ENCODE measurements at places on chromosomes 16 and 17.

- no peak for DNase-seq
These were observed 29.4 kb downstream of the ADAM11 start for GRCh38 chr17:44788139-44788538.

DNA sequence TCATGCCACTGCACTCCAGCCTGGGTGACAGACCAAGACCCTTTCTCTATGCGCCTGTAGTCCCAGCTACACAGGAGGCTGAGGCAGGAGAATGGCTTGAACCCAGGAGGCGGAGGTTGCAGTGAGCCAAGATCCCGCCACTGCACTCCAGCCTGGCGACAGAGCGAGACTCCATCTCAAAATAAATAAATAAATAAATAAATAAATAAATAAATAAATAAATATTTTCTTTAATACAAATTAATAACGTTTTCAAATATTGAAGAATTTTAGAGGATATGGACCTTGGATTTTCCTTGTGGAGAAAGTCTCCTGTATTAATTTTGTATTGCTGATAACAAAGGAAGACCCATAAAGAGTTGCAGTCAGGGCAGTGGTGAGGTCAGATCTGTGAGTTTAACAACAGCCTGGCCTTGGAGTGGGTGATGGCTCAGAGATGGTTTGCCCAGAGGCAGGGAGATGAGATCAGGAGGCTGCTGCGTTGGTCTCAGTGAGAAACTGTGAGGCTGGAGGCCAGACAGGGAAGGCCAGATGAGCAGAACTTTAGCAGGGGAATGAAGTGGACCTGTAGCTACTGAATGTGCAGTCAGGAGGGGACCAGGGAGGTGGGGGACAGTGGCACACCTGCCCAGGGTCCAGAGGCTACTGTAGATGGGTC is 4.4 kb upstream of the ASGR1 start:
- no peak for DNase-seq

GRCh38 chr17:2814481-2815341 is 18.5 kb downstream of the RAP1GAP2 start:
- DNase-seq: no peak

DNA sequence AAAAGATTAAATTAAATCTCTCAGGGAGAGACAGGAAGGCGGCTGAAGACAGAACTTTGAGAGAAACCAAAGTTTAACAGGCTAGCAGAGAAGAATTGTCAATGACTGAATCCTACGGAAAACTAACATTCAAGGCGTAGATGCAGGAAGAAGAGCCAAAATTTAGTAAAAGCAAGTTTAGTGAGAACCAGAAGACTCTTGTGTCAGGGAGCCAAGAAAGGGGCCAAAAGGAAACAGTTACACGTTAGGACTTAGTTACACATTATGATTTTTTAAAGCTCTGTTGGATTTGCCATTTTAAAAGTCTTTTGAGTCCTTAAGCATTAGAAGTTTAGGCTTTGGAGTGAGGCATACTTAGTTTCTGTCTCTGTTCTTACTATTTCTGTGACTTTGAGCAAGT is 164.6 kb downstream of the CHD9 start:
- DNase-seq: no peak

GRCh38 chr17:13266606-13267005 is 248.8 kb upstream of the ELAC2 start:
- peak; percentile 65 for DNase-seq

DNA sequence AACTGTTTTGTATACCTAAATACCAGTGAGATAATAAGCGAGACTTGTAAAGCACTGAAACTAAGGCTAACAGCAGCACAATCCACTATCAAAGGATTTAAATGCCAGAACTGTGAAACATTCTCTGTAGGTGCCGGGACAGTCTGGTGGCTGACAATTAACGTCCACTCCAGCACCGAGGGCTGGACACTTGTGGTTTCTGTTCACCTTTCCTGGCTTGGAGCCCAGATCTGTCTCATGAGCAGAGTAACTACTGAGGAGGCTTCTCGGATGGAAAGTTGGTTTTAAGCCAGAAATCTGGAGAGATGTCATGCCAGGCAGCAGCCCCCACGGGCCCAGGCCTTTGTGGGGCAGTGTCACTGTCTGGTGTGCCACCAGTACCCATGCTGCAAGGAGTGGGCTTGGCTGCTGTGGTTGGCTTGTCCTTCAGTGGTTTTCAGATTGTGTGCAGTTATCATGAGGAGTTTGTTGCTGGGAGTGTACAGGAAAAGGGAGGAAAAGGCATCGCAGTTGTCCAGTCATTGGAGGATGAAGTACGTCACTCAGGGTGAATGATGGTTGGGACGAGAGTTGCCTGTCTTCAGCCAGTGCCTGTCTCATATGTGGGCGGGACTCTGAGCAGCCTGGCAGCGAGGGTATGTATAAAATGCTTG is 35.5 kb downstream of the UBN1 start:
- DNase-seq: peak; percentile 14

DNA sequence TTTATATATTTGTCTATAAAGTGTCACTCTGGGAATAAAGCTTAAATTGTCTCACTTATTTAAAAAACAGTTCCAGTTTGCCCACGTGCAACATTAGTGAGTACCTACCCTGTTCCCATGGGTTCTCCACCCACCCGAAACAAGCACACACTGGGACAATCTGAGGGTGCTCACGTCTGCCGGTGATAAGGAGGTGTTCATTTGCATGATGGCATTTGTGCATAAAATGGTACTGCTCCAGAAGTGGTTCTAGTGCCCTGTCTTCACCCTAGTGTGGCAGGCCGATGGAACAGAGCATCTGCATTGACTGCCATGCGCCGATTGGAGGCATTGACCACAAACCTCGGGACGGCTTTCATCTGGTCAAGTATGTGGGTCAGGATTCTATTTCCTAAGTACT is 35.6 kb upstream of the ENDOV start:
- no peak for DNase-seq

DNA sequence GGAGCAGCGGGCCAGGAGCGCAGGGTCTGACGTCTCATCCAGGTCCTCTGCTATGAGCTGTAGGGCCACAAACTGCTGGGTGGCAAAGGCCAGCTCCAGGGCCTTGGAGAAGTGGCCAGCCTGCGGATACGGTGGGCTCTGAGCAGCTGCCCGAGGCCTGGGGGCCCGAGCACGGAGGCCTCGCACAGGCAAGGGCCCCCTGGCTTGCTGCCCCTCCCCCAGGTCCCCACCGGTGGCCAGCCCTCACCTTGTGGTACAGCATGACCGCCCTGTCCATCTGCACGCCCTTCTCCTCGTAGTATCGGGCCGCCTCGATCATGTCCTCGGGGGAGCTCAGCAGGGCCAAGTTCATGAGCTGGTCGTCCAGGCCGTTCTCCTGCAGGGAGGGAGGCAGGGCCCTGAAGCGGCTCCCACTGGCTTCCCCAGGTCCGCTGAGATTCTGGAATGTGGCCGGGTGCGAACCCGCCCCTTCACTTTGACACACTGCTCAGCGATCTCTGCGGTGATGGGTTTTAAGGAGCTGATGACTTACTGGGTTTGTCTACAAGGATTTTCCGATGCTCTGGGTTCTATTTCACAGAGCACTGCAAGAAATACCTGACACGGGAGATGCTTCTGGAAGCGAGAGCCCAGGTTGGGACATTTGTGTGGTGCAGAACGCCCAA is 9.8 kb upstream of the TMEM204 start:
- DNase-seq: no peak

DNA sequence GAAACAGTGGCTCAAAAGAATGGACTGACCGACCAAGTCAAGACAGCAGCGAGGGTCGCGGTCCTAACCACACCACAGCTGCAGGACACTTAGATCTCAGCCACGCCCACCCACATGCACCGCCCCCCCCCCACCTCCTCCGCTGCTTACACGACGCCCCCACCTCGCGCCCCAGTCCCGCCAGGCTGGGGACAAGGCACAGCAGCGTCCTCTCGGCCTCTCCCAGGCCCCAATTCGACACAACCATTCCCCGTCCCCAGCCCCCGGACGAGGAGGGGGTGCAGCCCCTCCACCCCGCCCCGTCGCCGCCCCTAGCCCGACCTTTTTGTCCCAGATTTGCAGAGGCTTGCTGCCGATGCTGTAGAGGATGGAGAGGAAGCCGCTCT is 477 bp downstream of the CFAP20 start:
- DNase-seq: no peak

GRCh38 chr17:42155614-42156045 is 841 bp upstream of the RAB5C start:
- no peak for DNase-seq

DNA sequence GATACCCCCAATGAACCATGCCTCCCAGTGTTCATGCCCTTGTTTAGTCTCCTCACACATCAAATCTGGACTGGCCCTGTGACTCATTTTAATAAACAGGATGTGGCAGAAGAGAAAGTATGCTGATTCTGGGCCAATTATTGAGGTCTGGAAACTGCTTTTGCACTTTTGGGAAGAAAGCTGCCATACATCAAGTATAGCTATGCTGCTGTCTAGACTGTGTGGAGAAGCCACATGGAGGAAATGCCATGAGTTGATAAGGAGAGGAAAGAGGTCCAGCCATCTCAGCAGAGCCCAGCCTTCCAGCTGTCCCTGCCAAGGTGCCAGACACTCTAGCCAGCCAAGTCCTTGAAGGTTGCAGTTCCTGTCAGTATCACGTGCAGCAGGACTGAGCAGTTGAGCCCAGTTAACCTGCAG is 16.7 kb downstream of the RPRML start:
- peak; percentile 73 for DNase-seq

Data from fibroblast of skin of scalp (primary cell).